ENCODE measurements at places on chromosomes 11 and 22. TPM values are rescaled to one million over a fixed set of nuclear protein-coding genes. Genes with fewer than 3 reads are reported as not detected.

- DNase-seq, result no peak
Measured at GRCh38 chr11:31711137-31711536, 100.0 kb downstream of the PAX6 start.

Gene CCND1
- total RNA-seq, result 36.1 TPM

DNA sequence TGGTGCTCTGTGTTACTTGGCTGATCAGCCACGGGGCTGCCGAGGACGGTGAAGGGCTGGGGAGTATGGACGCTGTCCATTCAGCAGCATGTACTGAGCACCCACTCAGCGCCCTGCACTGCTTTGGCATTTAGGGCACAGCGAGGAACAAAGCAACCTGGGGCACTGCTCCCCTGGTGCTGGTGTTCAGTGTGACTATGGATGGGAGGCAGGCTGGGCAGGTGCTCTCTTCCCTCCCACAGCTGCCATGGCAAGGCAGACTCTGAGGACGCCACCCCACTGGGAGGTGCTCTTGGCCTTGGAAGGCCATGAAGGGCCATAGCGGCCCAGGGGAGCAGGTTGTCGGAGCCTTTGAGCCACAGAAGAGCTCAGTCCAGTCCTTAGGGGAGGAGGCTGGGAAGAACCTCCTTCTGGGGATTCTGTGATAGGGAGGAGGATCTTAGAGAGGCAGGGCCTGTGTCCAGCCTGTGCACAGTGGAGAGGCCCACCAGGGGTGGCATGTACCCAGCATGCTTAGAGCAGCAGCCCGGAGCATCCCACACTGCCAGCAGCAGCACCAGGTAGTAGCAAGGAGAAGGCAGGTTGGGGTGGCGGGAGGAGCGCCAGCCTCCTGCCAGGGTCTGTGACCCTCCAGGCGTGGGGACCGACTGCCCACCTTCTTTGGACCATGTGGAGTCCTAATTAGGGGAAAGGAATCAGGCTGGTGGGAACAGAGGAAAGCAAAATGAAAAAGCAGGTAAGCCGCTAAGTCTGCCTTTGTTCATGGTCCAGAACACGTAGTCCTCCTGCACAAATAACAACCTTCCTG, 141.8 kb downstream of the MPPED1 start:
- DNase-seq, result no peak

DNA sequence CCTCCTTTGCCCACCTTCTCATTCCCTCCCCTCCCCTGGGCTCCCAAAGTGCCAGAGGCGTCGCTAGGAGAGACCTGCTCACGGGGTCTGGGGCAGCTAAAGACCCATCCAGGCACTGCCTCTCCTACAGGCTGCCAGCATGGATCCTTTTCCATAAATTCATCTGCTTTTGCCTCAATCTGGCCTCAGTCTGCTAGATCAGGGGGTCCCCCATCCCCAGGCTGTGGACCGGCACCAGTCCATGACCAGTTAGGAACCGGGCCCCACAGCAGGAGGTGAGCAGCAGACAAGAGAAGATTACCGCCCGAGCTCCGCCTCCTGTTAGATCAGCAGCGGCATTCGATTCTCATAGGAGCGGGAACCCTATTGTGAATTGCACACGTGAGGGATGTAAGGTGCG, 12.3 kb downstream of the LTO1 start:
- no peak for DNase-seq

Gene ZNF74
- 50.3 TPM for total RNA-seq

DNA sequence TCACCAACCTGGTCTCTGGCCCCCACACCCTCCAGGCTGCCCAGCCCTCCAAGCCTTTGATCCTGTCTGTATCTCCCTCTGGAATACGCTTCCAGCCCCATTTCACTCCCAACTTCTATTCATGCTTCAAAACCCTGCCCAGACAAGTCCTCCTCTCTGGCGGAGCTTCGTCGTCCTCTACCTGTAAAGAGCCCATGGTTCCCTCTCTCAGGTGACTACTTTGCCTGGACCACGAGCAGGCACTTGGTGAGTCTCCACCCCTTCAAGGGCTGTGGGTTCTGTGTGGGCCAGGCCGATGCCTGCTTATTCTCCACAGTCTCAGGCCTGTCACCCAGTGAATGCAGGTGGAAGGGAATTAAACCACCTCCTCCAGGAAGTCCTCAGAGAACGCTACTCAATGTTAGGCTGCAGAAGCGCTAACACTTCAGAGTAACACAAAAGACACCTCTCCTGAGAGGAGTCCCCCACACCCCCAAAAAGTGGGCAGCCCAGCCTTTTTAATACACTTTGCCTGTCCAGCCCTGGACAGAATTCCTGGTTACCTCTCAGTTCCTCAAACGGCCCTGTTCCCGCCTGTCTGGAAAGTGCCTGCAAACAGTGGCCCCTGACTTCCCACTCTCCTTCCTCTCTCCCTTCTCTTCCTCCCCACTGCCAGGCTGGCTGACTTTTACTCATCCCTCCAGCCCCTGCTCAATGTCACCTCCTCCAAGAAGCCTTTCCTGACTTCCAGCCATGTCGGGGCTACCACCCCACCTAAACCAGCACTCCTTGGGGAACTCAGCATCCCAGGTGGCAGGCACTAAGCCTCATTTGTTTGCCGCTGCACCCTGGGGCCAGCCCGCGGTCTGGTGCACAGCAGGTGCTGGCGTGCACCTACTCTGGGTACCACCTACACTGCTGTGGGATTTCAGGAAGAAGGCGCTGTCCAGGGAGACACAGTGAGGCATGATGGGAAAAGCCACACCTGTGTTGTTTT, 9.0 kb downstream of the RAC2 start:
- DNase-seq, result no peak

- peak; percentile 74 for DNase-seq
Measured at GRCh38 chr11:68677432-68677831, 6.9 kb upstream of the GAL start.

GRCh38 chr11:25613451-25613850, 718.5 kb upstream of the ANO3 start:
- no peak for DNase-seq

DNA sequence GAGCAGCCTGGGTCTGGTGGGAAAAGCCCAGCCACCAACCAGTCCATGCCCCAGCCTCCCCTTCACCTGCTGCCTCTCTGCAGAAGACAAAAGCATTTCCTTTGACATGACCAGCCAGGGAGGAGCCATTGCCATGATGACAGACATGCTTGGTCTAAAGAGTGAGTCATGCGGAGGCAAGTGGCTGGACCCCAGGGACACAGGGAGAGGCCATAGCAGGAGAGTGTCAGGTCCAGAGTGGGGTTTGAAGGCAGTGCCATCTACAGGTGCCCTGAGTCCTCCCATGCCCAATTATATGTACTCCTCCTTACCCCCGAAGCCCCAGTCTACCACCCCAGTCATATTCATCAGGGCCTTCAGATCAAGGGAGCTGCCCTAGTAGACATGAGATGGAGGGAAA, 67.4 kb downstream of the SCN3B start:
- DNase-seq, result no peak

Gene SRRD
- 20.1 TPM for total RNA-seq

- DNase-seq, result no peak
Measured at GRCh38 chr22:27175021-27175838, 517.8 kb downstream of the MIAT start.

DNA sequence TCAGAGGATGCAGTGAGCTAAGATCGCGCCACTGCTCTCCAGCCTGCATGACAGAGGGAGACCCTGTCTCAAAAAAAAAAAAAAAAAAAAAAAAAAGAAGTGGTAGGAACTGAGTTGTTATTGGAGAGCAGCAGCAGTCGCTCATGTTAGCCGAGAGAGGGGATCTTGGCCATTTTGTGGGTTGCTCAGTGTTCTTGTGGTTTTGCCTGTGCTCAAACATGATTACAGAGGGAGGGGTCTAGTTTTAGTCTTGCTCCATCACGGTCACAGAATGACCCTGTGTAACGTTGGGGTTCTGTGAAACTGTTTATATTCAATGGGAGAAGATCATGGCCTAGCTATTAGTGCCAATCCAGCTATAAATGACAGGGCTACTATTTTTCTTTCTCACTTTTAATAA, 1.9 kb downstream of the DPAGT1 start:
- DNase-seq, result no peak

Gene MFRP
- total RNA-seq, result not detected

Gene OR8A1
- not detected for total RNA-seq

- DNase-seq, result no peak
Measured at GRCh38 chr11:95375886-95376285, 144.9 kb upstream of the SESN3 start.

Gene KCNQ1OT1
- total RNA-seq, result 14.3 TPM

Gene TRPM5
- not detected for total RNA-seq

Gene ACRV1
- total RNA-seq, result not detected

GRCh38 chr11:69563946-69564775, 76.8 kb upstream of the CCND1 start:
- DNase-seq, result no peak

DNA sequence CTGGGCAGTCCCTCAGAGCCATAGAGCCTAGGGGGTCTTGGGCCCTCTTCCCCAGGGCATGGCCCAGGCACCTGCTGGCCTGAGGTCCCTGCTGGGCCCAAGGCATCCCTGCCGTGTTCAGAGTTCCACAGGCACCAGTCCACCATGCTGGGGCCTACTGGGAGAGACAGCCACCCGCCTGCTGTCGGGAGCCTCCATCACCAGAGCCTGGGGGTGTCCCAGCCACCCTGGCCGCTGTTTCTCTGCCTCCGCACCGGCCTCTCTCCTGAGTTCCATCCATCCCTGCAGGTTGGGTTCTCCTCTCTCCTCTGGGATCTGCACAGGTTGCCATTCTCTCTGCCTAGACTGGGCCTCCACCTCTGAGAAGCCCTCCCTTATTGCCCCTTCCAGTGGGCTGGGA, 68.6 kb downstream of the KCNQ1 start:
- peak; percentile 7 for DNase-seq

Gene PNPLA5
- total RNA-seq, result not detected

DNA sequence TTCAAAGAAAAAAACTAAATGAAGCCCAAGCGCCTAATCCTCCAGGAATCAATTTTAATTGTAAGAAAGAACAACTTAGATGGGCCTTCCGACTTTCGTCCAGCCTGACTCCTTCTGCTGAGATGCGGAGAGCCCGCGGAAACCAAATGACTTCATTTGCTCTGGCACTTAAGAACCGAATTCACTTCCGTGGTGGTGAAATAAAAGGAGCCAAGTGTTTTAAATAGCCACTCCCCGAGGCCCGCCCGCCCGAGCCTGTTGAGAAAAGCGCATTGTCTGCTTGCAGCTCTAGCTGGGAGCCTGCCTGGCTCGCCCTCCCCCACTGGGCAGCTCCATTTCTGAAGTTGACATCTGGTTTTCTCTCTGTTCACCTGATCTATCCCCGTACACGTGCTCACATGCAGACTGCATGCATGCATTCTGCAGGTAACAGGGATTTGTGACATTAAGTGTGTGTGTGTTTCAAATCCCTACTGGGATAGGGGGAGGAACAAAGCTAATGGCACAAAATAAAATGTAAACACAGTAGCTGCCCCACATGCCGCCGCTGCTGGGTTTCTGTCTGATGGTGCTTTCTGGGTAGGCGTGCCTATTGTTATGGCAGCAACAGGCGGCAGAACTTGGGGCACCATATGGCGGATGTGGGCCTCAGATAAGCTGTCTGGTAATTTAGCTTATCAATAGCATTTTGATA, 6.2 kb downstream of the TEAD1 start:
- DNase-seq, result peak; percentile 83

Measured in glutamatergic neuron (in vitro differentiated cells).